A375 (cell line): ENCODE measurements at places on chromosomes 2 and 18. TPM values are rescaled to one million over a fixed set of nuclear protein-coding genes. Genes with fewer than 3 reads are reported as not detected.

The METTL4 gene
- total RNA-seq = 4.6 and 5.8 TPM in 2 replicates

The AGXT gene
- not detected in 2 replicates for total RNA-seq

The NAT8 gene
- total RNA-seq = not detected in 2 replicates

The STK36 gene
- 11.4 and 15.2 TPM in 2 replicates for total RNA-seq

The RUFY4 gene
- total RNA-seq = not detected in 2 replicates

The CHRNG gene
- not detected in 2 replicates for total RNA-seq

The RAB6C gene
- total RNA-seq = 0.05 TPM in 1 of 2 replicates, not detected in the other

The IL36A gene
- not detected in 2 replicates for total RNA-seq

The INO80C gene
- total RNA-seq = 5.6 and 9.5 TPM in 2 replicates

The ZNF397 gene
- 6.2 and 6.7 TPM in 2 replicates for total RNA-seq

The SPHKAP gene
- total RNA-seq = not detected in 2 replicates

The FAM117B gene
- total RNA-seq = 2.0 and 2.1 TPM in 2 replicates

The GPAT2 gene
- not detected in 2 replicates for total RNA-seq

The TFCP2L1 gene
- 0.04 and 0.05 TPM in 2 replicates for total RNA-seq

The FEV gene
- not detected in 2 replicates for total RNA-seq

The SLC35G4 gene
- total RNA-seq = not detected in 2 replicates

The PROM2 gene
- total RNA-seq = 0.15 and 0.66 TPM in 2 replicates

The SLC38A11 gene
- not detected in 2 replicates for total RNA-seq

The STAM2 gene
- total RNA-seq = 14.6 and 16.7 TPM in 2 replicates

The CPO gene
- not detected in 2 replicates for total RNA-seq

The FHOD3 gene
- 10.5 and 12.1 TPM in 2 replicates for total RNA-seq

The C2orf80 gene
- not detected in 2 replicates for total RNA-seq

The SP5 gene
- not detected in 2 replicates for total RNA-seq

The IMPACT gene
- total RNA-seq = 22.3 and 23.3 TPM in 2 replicates

The C2orf78 gene
- not detected in 2 replicates for total RNA-seq

The APLF gene
- 0.64 and 0.69 TPM in 2 replicates for total RNA-seq

The SAG gene
- total RNA-seq = 0.04 TPM in 1 of 2 replicates, not detected in the other

The GAREM1 gene
- 2.2 and 2.5 TPM in 2 replicates for total RNA-seq

The ZNF396 gene
- total RNA-seq = 0.72 and 1.4 TPM in 2 replicates

The RAD51AP2 gene
- total RNA-seq = 0.08 and 0.11 TPM in 2 replicates

The MIB1 gene
- 18.0 and 24.5 TPM in 2 replicates for total RNA-seq

The LONRF2 gene
- total RNA-seq = 1.2 and 1.3 TPM in 2 replicates

The SERPINB11 gene
- not detected in 2 replicates for total RNA-seq

The POTEC gene
- 0.88 and 0.91 TPM in 2 replicates for total RNA-seq

The HOXD13 gene
- total RNA-seq = 5.3 and 7.1 TPM in 2 replicates
